ENCODE measurements at places on chromosomes 7 and 10. TPM values are rescaled to one million over a fixed set of nuclear protein-coding genes. Genes with fewer than 3 reads are reported as not detected.
A peak's percentile ranks its signal among the peaks of the same experiment; 100 is the strongest.

Gene GRB10
- total RNA-seq = 2.5 TPM

Gene ENTPD7
- 4.4 TPM for total RNA-seq

Gene ACTR3C
- total RNA-seq = 2.8 TPM

Gene PTCD1
- 9.1 TPM for total RNA-seq

Gene SPAM1
- not detected for total RNA-seq

Gene CLDN3
- not detected for total RNA-seq

- peaks cover 6% of the 10 kb centered on the region for H3K4me1 ChIP-seq
- no peak overlapping the region for H3K4me3 ChIP-seq
- no peak for DNase-seq
These were observed 97.0 kb downstream of the SVIL start for GRCh38 chr10:29537799-29538198.

DNA sequence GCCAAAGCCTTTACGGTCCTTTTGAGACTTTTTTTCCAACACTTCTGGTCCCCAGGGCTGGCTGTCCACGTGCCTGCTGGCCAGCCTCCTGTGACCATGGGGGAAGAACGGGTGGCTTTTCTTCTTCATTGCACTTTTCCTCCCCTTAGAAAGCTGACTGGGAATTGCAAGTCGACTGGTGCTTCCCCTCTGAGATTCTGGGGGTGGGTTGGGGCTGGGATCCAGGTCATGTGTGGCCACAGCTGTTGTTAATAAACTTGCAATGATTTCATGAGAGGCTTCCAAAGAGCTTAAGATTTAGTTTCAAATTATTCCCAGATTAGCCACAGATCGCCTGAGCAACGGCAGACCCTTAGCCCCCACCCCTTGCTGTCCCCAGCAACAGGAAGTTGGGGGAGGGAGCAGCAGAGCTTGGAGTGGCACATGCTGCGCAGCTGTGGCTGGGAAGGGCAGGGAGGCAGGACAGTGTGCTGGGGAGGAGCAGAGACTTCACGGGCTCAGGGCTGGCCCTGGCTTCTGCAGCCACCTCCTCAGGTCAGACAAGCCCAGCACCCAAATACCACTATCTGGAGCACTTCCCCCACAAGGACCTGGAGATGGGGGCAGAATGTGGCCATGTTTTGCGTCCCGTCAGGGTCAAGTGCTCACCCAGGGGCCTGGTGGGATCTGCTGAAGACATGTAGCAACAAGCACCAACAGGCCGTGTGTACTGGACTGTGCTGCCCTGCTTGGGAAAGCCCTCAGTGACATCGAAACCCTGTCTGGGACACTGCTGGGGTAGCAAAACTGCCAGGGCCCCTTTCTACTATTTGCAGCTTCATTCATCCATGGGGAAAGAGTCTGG lies 147.1 kb downstream of the RNF216 start:
- no peak overlapping the region for H3K4me3 ChIP-seq
- peaks cover 28% of the 10 kb centered on the region for H3K36me3 ChIP-seq
- H3K27ac ChIP-seq = no peak overlapping the region
- H3K27me3 ChIP-seq = no peaks in the 10 kb centered on the region
- peaks cover 44% of the 10 kb centered on the region for H3K4me1 ChIP-seq

- H3K27ac ChIP-seq = no peak overlapping the region
- no peaks in the 10 kb centered on the region for H3K4me1 ChIP-seq
- no peak for DNase-seq
- peaks cover 9% of the 10 kb centered on the region for H3K27me3 ChIP-seq
These were observed 85.7 kb upstream of the INHBA start for GRCh38 chr7:41788556-41788955.

DNA sequence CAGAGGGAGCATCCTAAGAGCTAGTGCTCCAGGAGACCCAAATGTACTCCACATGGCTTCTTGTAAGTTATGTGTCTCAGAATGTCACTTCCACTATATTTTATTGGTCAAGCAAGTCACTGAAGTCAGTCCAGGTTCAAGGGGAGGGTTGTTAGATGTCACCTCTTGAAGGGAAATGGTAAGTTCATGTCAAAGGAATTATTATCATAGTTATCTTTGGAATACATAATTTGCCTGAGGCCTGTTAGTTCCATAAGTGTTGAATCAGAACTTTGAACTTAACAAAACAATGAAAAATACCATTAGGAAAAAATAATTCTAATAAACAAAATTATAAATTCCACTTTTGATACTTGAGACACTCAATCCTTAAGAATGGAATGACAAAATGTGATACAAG lies 30.6 kb downstream of the STAM start:
- no peak overlapping the region for H3K27ac ChIP-seq
- no peak overlapping the region for H3K4me3 ChIP-seq
- DNase-seq = no peak

- no peaks in the 10 kb centered on the region for H3K27me3 ChIP-seq
- DNase-seq = no peak
- H3K4me1 ChIP-seq = no peaks in the 10 kb centered on the region
- H3K4me3 ChIP-seq = no peak overlapping the region
- H3K36me3 ChIP-seq = no peaks in the 10 kb centered on the region
These were observed 12.6 kb downstream of the DHX32 start for GRCh38 chr10:125868372-125868975.

DNA sequence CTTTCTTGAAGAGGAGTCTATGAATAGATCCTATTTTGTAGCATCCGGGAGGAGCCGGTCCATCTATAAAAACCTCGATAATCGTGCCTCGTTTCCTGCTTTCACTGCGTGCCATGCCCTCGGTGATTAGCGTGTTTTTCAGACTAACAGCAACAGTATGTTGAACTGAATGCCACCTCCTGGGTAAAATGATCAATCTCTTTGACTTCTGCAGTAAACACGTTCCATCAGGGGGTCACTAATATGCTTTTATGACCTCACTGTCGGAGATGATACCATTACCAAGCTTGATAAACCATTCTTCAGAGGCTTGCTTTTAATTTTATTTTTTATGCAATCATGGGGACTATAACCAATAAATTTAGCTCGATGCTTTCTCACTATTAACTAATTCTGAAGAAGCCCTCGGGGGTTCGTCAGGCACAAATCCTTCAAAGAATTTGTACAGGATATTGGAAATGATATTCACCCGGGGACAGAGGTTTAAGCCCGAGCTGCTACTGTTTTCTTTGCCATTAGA lies 228.3 kb downstream of the ADARB2 start:
- H3K4me3 ChIP-seq = no peak overlapping the region
- no peak for DNase-seq
- no peaks in the 10 kb centered on the region for H3K4me1 ChIP-seq
- no peak overlapping the region for H3K27ac ChIP-seq

DNA sequence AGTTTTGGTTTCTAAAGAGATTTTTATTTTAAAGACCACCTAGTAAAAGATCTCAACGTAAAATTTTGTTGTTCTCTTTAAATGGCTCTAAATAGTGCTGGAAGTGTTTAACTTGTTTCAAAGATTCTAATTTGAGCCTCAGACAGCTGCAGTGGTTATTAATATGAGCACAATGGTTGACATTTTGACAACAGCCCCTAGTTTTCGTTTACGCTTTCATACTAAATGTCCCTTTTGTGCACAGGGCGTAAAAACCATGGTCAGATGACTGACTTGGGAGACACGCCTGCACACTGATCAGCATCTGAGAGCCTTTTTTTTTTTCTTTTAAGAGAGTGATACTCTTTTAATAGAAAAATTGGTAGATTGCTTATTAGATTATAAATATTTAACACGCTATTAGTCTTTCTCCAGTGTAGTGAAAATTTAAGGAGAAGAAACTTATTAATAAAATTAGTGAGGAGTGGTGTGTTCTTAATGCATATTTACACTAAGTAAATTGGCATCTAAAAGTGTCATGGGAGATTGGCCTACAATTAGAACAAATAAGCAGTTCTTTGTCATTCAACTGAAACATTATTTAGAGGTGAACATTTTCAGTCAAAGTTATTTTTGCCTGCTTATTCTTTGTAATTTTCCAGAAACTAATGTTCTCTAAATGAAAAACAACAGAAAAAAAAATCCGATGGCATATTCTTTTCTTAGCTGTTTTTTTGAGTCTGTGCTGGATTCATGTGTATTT lies 182.8 kb upstream of the PHYHIPL start:
- H3K36me3 ChIP-seq = no peaks in the 10 kb centered on the region
- H3K27ac ChIP-seq = no peak overlapping the region
- no peak overlapping the region for H3K4me3 ChIP-seq
- H3K27me3 ChIP-seq = peaks cover 4% of the 10 kb centered on the region
- H3K4me1 ChIP-seq = no peaks in the 10 kb centered on the region

DNA sequence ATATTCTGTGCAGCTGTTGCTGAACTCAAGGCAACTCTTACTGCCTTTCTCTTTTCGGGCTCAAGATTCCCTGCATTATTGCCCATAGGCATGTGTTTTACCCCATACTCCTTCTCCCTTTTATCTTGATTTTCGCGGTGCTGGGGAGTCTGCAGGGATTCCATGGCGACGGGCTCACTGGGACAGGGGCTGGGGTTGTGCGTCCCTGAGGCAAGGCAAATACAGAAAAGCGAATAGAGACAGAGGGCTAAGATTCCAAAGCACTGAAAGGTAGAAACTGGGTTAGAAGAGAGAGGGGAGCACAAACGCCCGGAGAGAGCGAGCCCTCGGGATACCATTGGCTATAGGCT lies 519 bp upstream of the RPP38 start:
- H3K36me3 ChIP-seq = peaks cover 13% of the 10 kb centered on the region
- no peak for DNase-seq
- peak overlapping the region; percentile 98 for H3K27ac ChIP-seq
- peak overlapping the region; percentile 100 for H3K4me3 ChIP-seq
- peaks cover 29% of the 10 kb centered on the region for H3K4me1 ChIP-seq

DNA sequence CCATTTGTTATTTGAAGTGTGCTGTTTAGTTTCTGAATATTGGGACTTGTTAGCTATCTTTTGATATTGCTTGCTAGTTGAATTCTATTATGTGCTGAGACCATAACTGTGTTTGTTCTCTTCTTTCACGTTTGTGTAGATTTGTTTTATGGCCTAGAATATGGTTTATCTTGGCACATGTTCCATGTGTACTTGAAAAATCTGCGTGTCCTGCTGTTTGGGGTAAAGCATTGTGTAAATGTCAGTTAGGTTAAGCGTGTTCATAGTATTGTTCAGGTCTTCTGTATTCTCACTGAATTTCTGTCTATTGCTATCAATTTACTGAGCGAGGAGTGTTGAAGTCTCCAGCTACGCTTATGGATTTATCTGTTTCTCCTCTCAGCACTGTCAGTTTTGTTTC lies 19.4 kb downstream of the MMP21 start:
- DNase-seq = no peak
- H3K27ac ChIP-seq = peak overlapping the region; percentile 26
- peaks cover 6% of the 10 kb centered on the region for H3K4me1 ChIP-seq
- no peaks in the 10 kb centered on the region for H3K27me3 ChIP-seq

DNA sequence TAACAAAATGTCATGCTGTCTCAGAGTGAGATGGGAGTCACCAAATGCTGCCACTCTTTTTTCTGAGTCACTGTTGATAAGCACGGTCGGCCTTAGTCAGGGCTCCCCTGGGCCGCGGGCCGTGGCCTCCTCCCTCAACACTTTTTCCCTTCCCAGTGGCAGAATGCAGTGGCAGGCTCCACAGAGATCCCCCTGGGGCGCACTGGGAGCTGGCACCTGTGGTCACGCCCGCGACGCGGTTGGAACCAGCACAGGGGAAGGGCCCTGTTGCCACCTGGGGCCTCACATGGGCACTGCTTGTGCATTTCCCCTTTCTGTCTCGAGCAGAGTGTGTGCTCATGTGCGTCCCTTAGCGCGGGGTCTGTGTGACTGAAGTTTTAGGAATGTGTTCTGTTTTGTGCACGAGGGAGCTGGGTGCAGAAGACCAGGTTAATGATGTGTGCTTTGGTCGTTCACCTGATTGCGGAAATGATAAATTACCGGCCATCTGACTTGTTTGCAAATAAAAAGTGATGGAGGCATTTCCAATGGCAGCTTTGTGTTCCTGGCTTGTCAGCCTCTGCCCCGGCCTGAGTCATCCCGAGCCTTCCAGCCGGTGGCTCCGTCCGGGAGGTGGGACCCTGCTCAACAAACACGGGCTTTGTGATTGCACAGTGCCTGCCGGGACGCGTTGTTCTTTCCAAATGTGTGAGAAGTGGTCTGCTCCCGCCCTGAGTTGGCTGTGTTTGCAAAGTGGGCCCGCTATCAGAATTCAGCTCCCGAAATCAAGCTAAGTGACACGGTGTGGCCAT lies 100.7 kb downstream of the NKX6-2 start:
- no peak for DNase-seq
- no peak overlapping the region for H3K4me3 ChIP-seq
- H3K27ac ChIP-seq = peak overlapping the region; percentile 77
- no peaks in the 10 kb centered on the region for H3K27me3 ChIP-seq
- peaks cover under 1% of the 10 kb centered on the region for H3K36me3 ChIP-seq
- peaks cover 26% of the 10 kb centered on the region for H3K4me1 ChIP-seq

GRCh38 chr7:115676080-115676479 lies 354.5 kb downstream of the TFEC start:
- no peak for DNase-seq
- H3K36me3 ChIP-seq = no peaks in the 10 kb centered on the region
- H3K27me3 ChIP-seq = no peaks in the 10 kb centered on the region
- no peak overlapping the region for H3K27ac ChIP-seq
- H3K4me3 ChIP-seq = no peak overlapping the region
- no peaks in the 10 kb centered on the region for H3K4me1 ChIP-seq

DNA sequence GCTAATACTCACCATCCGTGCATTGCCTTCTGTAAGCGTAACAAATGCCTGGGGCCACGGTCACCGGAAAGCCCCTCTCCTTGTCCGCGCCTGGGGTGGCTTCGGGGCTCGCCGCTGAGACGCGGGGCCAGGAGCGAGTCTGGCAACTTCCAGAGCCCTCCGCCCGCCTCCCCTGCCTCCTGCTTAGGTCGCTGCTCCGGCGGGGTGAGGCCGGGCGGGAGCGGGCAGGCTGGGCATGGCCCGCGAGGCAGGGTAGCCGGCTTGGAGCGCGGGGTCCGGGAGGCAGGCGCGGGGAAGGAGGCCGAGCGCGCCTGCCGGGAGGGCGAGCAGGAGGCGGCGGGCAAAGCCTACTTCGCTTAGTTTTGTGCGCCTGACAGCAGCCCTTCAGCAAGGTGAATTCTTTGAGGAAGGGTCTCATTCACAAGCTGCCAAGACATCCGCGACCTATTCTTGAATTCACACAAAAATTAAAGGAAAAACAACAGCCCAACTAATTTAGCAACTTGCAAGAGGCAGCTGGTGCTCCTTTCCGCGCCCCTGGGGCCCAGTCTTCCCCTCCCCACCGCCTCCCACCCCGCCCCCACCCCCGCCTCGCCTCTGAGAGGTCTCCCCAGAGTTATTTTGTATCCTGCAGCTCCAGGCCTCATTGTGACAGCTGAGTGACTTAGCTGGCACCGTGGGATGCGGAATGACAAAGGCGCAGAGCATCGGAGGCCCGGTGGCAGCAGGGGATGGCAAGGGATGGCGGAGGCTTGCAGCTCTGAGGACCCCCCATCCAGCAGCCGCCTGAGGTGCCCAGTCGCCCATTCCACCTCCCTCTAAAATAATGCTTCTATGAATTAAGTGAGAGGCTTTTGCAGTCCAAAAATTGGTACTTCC lies 12.8 kb upstream of the KAT6B start:
- H3K4me3 ChIP-seq = no peak overlapping the region
- H3K36me3 ChIP-seq = peaks cover 8% of the 10 kb centered on the region
- no peak overlapping the region for H3K27ac ChIP-seq
- peaks cover 7% of the 10 kb centered on the region for H3K4me1 ChIP-seq
- no peaks in the 10 kb centered on the region for H3K27me3 ChIP-seq
- no peak for DNase-seq

GRCh38 chr10:27747096-27747451 lies 1.5 kb upstream of the MKX start:
- H3K27me3 ChIP-seq = peaks cover 76% of the 10 kb centered on the region
- H3K27ac ChIP-seq = no peak overlapping the region
- H3K4me3 ChIP-seq = no peak overlapping the region
- H3K36me3 ChIP-seq = no peaks in the 10 kb centered on the region
- DNase-seq = no peak

GRCh38 chr7:23965296-23965695 lies 255.3 kb downstream of the STK31 start:
- DNase-seq = no peak
- peaks cover 3% of the 10 kb centered on the region for H3K27me3 ChIP-seq
- H3K4me1 ChIP-seq = peaks cover 8% of the 10 kb centered on the region
- H3K36me3 ChIP-seq = no peaks in the 10 kb centered on the region
- no peak overlapping the region for H3K4me3 ChIP-seq
